ENCODE measurements at places on chromosomes 4 and X. TPM values are rescaled to one million over a fixed set of nuclear protein-coding genes. Genes with fewer than 3 reads are reported as not detected.

Gene ZNF630
- 1.1 TPM for total RNA-seq

Gene BEX1
- total RNA-seq, result 1.0 TPM

Gene PAPSS1
- 5.3 TPM for total RNA-seq

Gene XAGE2
- not detected for total RNA-seq

Gene SOWAHD
- total RNA-seq, result not detected

Gene CLIC2
- not detected for total RNA-seq

Gene FAM47A
- total RNA-seq, result not detected

Gene CXorf49
- total RNA-seq, result not detected

Gene KIAA1210
- not detected for total RNA-seq

Gene CXCL13
- total RNA-seq, result not detected

Gene GDPD2
- total RNA-seq, result not detected

Gene SSX4
- not detected for total RNA-seq

Gene TSPAN7
- total RNA-seq, result 0.52 TPM
